ENCODE measurements at places on chromosomes 5 and 9.

GRCh38 chr5:79489773-79490172 is 24.2 kb downstream of the HOMER1 start:
- no peak for DNase-seq

GRCh38 chr9:82991671-82992070 is 71.3 kb downstream of the RASEF start:
- DNase-seq: no peak

DNA sequence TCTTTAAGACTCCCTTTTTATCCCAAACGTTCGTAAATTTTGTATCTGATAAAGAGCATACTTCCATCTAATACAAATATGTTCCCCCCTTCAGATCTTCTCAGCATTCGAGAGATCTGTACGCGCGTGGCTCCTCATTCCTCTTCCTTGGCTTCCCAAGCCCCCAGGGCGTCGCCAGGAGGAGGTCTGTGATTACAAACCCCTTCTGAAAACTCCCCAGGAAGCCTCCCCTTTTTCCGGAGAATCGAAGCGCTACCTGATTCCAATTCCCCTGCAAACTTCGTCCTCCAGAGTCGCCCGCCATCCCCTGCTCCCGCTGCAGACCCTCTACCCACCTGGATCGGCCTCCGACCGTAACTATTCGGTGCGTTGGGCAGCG is 19.9 kb downstream of the CDKN2A start:
- no peak for DNase-seq

- no peak for DNase-seq
These were observed 34.5 kb upstream of the TCF7 start for GRCh38 chr5:134079748-134080581.

Data from KG1 (cell line).